ENCODE measurements at places on chromosomes 12 and 14.

DNA sequence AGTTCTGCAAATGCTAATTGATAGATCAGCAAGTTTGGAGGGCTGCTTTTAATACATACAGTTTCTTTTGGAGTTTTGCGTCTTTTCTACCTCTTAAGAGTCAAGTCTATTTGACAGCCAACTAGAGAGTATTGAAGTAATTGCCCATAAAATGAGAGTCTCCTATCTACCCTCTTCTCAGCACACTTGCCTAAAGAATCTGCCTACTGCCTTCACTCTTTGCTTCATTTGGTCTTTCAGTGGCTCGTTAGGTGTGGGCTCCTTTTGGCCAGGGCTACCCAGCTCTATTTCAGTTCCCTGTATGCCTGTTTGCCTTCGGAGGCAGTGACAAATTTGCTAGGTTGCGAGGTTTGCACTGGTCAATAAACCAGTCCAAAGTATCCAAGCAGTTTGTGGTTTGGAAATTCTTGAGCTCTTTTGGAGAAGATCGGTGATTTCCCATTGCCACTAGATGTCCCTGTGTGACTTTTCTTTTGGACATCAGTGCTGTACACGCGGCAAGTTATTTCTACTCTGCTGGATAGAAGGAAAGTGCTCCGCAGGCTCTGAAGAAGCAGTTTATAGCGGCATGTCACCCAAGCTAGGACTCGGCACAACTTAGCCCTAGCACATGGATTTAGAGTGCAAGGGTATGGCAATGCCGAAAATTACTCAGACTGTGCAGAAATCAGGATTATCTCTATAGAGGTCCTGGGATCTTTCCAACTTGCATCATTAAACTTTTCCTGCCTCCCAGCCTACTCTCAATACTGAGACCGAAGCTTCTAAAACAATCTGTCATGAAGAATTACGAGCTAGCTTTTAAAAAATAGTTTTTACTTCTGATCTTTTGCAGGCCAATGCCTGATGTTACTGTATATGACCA is 38.6 kb downstream of the MGST1 start:
- DNase-seq = peak; percentile 65

- DNase-seq = no peak
These were observed 16.2 kb upstream of the STON2 start for GRCh38 chr14:81416194-81416952.

- no peak for DNase-seq
These were observed 22.4 kb downstream of the LACRT start for GRCh38 chr12:54612225-54612750.

DNA sequence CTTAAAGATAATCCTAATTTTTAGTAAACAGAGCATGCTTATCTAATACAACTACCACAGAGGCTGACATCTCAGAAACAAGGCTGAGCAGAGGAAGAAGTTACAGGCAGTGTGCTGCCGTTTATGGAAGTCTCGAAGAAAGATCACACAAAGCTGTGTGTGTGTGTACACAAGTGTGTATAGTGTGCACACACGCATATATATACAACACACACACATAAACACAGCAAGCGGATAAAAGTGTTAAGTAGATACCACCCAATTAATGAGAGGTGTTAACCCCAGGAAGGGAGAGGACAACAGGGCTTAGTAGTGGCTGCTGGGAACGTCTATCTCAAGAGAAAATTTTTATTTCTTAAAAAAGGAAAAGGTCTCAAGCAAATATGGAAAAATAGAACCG is 15.3 kb downstream of the CCDC88C start:
- no peak for DNase-seq

DNA sequence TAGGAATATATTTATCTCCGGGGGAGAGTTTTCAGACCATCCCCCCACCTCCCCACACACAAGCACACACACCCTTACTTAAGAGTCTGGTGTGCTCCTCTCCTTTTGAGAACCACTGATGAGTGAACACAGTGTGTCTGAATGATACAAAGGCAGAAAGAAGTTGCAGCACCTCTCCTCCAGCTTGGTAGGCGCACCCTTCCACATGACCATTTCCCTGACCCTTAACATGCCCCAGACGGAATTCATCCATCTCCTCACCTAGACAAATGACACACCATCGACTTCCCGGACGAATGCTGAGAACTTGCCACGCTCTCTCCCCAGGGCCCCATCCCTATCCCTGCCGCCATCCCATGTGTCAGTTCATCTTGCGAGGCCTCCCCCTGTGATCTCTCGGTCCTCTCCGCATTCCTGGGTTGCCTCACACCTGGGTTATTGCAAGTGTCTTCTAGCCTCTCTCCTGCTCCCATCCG is 3.9 kb downstream of the TNFRSF1A start:
- no peak for DNase-seq

- DNase-seq = no peak
These were observed 79.1 kb downstream of the KCNK13 start for GRCh38 chr14:90140956-90141316.

DNA sequence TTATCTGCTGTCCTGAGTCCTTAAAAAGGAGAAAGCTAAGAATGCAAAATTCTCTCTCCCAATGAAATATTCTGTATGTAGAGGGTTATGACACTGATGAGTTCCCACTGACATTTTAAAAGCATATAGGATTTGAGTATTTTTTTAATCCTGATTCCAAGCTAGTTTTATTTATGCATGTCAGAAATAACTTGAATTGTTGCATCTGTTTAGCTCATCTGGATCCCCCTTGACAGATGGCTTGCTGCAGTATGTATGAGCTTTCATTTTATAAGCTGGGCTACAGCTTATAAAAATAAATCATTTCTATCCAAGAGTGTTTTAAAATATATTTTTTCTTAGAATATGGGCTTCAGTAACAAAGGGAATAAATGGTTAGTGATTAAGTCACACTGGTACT is 495.3 kb downstream of the NELL2 start:
- DNase-seq = no peak

DNA sequence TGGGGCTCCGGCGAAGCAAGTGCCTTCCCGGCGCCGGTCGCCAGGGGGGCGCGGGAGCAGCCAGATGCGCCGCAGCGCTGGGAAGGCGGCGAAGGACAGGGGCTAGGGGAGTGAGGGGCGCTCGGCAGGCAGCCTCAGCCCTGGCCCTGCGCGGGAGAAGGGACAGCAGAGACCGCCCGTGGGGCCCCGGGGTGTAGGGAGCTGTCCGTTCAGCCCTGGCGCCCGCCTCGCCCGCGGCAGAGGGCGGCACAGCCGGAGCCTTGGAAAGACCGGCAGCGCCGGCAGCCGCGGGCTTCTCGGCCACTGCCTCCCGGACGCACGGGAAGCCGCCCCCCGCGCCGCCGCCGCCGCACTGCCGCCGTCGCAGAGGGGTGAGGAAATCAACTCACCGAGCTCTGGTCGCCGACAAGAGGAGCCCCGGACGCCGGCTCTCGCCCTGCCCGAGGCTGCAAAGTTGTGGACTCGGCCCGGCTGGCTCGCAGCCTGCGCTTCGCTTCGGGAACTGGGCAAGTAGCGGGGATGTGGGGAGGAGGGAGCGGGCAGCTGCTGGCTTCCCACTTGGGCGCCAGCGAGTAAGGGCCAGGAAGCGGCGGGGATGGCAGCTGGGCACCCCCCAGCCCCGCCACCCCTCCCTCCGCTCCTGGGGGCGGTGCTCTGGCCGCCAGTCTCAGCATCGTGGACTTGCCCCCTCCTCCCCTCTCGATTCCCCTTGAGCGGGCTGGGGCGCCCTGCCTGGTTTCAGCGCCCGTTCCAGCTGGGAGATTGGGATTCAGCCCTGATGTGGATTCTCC is at the start of gene ZDHHC22:
ZDHHC22 (minus strand) TSS at position 578 of the 791 bp plus-strand sequence. CDS start 2,053 bp downstream, outside the sequence.
- peak; percentile 90 for DNase-seq

DNA sequence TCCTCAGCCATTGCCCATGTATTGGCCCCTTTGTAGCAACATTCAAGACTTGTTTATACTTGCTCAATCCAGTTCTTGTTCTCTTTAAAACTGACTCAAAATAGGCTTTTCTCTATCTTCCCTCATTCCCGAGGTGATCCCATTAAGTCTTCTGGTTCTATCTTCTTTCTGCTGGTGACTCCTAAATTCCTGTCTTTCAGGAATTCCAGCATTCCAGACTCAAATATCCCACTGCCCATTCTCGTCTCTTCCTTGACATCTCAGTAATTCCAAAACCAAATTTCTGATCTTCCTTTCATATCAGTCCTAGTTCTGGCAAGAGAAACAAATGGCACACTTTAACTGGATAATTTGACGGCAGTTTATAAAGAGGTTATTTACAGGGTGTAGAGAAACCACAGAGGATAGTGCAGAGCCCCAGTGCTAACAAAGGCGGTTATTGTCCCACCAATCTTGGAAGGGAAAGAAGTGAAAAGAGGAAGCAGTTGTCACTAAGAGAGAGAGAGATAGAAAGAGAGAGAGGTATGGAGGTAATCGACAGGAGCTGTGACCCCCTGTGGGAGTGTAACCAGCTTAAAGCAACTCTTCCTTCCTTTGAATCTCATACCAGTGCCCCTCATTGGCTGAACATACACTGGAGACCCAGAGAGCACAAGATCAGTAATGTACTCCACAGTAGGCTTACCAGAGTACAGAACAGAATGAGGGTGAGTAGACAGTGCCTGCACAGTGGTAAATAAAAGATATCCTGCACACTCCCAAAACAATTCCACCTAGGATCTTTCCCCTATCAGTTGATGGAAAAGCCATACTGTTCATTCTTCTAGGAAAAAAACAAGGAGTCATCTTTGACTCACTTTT is 177.6 kb upstream of the LMNTD1 start:
- DNase-seq = peak; percentile 14

GRCh38 chr14:30874999-30875787 is 834 bp downstream of the COCH start:
- DNase-seq = peak; percentile 37

GRCh38 chr12:1350055-1350933 is 244.1 kb downstream of the FBXL14 start:
- DNase-seq = no peak

DNA sequence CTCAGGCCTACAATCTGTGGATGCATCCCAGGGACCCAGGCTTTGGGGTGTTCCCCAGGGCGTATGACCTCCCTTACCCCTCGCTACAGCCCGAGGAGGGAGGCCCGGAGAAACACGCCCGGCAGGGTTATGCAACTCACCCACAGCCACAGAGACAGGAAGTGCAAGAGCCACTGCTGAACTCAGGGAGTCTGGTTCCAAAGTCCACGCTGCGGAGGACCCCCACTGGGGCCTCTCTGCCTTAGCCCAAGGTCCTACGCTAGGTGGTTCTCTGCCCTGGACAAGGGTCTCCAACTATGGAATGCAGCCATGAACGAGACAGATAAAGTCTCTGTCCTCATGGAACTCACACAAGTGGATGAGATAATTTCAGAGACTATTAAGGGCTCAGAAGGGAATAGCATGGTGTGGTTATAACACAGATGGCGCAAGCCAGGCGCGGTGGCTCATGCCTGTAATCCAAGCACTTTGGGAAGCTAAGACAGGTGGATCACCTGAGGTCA is 11.3 kb downstream of the SCARB1 start:
- DNase-seq = no peak

- DNase-seq = peak; percentile 69
These were observed at the start of gene SAMD4A for GRCh38 chr14:54566410-54567223. Gene SAMD4A (plus strand): TSS chr14:54567128. CDS start chr14:54567917, 789 bp downstream.
